ENCODE measurements at places on chromosomes 3 and 15.

DNA sequence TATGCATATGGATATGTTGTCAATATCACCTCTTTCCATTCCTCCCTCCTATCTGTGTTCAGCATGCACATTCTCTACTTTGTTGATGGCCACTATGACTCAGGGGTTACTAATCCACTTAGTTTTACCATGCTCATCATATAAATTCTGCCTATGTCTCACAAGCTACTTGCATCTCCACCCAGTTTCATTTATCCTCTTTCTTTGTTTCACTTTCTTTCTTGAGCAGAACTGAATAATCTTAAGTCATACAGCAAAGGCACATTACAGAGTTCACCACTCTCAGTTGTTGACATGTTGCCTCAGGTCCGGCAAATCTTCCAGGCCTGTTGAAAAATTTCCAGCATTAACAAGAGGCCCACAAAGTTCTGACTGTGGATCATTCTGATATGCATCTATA lies 71.5 kb downstream of the SSR3 start:
- DNase-seq = no peak

GRCh38 chr15:59011262-59011952 lies 23.9 kb downstream of the RNF111 start:
- DNase-seq = no peak

GRCh38 chr15:95281470-95281869 lies 1049.0 kb upstream of the NR2F2 start:
- no peak for DNase-seq

GRCh38 chr3:20324664-20325478 lies 138.9 kb upstream of the SGO1 start:
- no peak for DNase-seq

- no peak for DNase-seq
Observed at GRCh38 chr3:4392992-4393391, 74.1 kb downstream of the SUMF1 start.

Measured in activated CD4-positive, CD25-positive, alpha-beta regulatory T cell (primary cell).